ENCODE measurements at places on chromosomes 13 and 19.

GRCh38 chr13:42125046-42125445 lies 76.6 kb downstream of the DGKH start:
- no peak for DNase-seq

DNA sequence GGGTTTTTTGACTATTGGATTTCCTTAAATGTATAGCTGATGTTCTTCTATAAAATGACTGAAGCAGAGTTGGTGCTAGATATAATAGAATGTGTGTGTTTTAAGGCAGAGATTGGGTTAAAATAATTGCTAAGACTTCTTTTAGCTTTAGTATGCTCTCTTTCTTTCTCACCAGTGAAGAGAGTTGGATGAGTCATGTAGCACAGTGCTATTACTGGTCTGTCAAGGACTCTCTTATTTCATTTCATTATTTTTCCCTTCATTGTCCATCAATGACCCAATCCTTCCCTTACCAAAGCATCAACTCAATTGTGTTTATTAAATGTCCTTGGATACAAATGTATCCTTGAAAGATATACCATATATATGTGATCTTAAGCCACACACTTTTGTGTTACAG lies 268.9 kb downstream of the IRS2 start:
- no peak for DNase-seq

DNA sequence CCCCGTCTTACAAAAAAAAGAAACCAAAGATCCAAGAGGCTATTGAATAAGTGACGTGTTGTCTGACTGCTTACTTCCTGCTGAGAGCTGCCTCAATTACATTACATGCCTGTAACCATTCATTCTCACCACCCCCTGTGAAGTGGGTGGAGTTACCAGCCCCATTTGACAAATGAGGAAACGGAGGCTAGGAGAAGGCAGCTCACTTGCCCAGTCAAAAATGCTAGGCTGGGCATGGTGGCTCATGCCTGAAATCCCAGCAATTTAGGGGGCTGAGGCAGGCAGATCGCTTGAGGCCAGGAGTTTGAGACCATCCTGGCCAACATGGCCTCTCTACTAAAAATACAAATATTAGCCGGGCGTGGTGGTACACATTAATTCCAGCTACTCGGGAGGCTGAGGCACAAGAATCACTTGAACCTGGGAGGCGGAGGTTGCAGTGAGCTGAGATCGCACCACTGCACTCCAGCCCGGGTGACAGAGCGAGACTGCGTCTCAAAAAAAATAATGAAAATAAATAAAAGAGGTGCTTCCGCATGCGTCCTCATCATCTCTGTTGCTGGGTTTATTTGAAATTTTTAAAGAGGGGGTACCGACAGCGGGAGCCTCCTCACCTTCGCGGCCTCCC lies 499 bp downstream of the LSM7 start:
- DNase-seq: peak; percentile 64

DNA sequence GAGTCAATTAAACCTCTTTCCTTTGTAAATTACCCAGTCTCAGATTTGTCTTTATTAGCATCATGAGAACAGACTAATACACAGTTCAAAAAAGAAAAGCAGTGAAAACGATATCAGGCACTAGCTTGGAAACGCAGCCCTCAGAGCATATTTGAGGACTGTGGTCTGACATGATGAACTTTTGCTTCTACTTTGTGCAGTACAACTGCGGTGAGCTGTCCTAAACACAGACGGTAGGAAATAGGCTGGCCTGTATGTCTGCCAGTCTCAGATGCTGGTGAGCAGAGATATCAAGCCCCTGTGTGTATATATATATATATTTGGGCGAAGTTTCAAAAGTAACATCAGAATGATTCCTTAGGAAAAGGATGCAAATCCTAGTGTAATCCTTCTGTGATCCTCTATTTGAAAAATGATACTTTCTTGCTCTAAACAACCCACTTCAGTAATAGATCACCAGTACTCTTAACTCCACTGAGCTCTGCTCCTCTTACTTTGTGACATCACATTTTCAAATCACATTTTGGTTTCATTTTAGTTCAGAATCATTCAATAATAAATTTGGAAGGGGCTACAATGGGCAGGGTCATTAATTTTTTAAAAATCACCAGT lies 74.4 kb downstream of the TNFRSF19 start:
- no peak for DNase-seq

DNA sequence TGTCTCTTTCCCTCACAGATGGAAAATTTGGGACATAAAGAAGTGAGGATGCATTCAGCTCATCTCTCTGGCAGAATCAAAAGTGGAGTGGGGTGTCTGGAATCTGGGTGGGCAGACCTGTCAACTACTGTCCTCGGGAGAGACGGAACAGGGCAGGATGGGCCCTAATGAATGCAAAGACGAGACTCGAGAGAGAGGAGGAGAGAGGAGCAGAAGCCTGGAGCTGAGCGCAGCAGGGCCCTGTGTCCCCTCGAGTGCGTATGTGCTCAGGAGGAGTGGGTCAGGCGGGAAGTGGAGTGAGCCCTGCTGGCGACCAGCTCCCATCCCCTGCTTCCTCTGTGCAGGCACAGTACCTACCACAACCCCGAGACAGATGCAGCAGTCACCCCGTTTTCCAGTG lies 78.9 kb downstream of the TEX29 start:
- no peak for DNase-seq

DNA sequence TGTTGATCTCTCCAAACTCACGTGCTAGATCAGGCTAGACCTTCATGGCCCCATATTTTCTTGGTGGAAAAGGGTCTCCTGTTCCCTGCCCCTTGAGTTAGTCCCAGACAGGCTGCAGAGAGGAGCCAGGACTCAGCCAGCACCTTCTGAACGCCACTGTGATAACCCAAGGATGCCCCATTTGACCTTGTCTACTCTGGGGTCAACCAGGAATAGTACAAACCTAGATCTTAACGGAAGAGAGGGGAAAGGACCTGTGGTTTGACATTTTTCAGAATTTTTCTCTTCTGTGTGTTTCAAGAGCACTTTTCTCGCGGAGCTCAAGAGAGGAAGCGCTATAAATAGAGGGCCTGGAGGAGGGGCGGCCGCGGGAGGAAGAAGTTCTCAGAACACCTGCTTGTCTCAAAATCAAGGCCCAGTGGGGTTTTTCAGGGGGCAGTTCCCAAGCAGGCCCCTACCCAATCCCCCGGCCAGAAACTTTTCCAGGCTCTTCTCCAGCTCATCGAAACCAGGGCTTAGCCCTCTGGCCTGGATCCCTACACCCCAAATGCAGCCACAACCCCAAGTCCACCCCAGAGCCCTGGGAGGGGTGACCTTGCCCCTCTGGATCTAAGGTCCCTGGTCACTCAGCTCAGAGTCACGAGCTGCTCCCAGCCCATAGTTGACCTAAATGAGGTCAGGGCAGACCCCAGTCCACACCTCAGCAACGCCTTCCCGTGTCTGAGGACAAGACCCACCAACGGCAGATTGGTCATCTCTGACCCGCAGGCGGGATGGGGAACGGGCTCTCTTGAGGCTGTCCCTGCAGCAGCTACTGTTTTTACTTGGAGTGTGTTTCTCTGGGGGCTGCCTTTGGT lies 75.6 kb upstream of the TM9SF2 start:
- no peak for DNase-seq

GRCh38 chr19:52527956-52528351 lies 486 bp downstream of the ZNF808 start:
- DNase-seq: no peak

- DNase-seq: peak; percentile 78
Observed at GRCh38 chr19:7507884-7508283, 8.0 kb upstream of the ZNF358 start.

DNA sequence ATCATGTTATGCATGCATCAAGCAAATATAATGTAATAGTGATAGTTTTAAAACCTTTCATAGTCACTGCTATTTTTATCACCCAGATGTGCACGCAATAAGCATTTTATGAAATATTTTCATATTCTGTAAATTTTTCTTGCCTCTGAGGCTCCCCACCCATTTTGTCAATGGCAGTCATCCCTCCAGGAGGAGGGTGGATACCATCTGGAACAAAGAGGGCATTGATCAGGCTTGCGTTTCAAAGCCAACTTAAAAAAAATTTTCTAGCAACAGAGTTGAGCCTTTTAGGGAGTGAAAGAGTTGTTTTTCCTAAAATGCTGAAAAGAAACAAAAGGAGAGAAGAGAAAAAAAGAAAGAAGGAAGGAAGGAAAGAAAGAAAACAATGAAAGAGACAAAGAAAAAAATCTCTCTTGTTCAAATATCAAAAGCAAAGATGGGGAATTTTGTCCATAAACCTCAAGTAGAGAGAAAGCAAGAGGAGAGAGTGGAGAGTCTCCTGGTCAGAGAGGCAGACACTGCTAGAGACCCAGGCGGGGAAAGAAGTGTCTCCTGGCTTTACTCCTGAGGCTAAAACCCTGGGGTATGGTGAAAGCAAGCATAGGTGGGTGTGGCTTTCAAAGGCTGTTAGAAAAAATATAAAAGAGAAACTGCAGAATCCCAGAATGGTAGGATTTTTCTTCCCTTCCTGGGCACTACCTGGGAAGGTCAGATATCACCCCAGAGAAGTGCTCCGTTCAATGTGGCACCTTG lies 63.6 kb upstream of the KLF12 start:
- no peak for DNase-seq

- DNase-seq: no peak
Observed at GRCh38 chr13:45040622-45041021, 51.3 kb downstream of the GPALPP1 start.

DNA sequence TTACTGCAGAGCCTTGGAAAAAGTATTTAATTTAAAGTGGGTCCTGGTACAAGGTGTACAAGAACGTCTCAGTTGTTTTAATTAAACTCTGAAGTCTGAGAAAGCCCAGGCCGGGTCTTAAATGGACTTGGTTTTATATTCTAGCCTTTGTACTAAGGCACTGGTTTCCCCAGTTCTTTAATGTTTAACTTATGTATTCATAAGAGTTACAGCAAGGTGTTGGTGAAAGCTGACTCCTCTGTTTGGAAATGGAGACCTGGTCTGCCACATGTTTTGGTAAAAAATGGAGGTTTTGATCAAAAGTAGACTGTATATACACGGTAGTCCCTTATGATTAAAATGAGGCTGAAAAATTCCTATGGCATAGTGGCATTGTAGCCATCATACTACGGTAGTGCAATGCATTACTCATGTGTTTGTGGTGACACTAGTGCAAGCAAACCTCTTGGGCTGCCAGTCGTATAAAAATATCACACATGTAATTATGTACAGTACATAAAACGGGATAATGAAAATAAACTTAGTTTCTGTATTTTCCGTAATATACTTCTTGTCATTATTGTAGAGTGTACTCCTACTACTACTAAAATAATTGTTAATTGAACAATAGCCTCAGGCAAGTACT lies 883.4 kb upstream of the SPRY2 start:
- DNase-seq: no peak

- DNase-seq: no peak
Observed at GRCh38 chr19:35216833-35217648, 11.5 kb downstream of the FAM187B start.

DNA sequence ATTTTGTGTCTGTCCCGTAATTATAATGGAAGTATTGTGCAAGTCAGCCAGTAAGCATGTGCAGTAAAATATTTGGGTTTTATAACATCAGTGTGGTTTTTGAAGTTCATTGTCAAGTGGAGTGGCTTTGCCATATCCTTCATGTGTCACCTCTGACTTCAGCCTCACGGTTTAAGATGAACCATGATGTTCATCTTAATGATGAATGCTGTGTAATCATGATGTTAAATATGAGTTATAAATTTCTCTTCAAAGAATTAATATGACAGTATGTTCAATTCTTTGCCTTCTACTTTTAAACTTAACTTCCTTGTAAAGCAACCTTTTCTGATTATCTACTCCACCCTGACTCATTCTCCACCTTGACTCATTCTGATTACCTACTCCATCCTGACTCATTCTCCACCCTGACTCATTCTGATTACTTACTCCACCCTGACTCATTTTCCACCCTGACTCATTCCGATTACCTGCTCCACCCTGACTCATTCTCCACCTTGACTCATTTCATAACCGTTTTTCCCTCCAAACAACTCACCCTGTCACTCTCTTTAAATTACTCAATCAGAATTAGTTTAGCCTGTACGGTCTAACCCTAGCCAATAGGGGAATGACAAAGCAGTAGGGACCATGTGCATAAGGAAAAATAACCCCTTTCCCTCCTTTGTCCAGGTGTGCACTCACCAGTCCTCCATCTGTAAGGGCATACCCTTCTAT lies 50.3 kb upstream of the ANKRD10 start:
- DNase-seq: no peak

DNA sequence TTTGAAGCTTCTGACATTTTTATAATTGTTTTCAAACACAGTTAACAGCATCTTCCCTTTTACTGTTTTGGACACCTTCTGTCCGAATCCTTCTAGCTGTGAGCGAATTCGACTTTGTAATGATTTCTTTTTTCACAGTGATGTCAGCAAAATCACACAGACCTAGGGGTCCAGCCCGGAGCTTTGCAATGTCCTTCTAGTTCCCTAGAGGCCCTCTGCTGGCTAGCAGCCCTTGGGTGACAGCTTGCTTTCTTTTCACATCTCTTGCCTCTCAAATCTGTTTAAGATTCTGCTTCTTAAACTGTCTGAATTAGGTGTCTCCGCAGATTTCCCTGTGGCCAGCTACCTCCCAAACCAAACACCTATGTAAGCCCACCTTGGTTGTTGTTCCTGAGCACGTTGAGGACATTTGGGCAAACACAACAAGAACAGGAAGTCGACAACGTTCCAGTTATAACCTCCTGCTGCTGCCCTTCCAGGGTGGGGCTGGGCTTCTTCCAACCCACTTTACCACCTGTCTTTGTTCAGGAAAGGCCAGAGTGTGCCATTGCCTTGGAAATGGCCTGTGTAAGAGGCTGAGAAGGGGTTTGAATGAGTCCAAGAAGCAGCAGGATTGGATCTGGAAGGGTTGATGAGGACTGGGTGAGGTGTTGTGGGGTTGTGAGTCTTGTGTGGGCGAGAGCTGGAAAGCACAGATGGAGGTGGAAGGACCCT lies 123.1 kb downstream of the ATP8A2 start:
- DNase-seq: peak; percentile 24

- DNase-seq: no peak
Observed at GRCh38 chr13:31043957-31044356, 111.5 kb downstream of the TEX26 start.

GRCh38 chr13:107941345-107942029 lies 273.8 kb downstream of the LIG4 start:
- DNase-seq: no peak

- no peak for DNase-seq
Observed at GRCh38 chr13:108176685-108177274, 38.6 kb downstream of the LIG4 start.

- DNase-seq: no peak
Observed at GRCh38 chr13:104163866-104164630, 1097.8 kb upstream of the SLC10A2 start.

DNA sequence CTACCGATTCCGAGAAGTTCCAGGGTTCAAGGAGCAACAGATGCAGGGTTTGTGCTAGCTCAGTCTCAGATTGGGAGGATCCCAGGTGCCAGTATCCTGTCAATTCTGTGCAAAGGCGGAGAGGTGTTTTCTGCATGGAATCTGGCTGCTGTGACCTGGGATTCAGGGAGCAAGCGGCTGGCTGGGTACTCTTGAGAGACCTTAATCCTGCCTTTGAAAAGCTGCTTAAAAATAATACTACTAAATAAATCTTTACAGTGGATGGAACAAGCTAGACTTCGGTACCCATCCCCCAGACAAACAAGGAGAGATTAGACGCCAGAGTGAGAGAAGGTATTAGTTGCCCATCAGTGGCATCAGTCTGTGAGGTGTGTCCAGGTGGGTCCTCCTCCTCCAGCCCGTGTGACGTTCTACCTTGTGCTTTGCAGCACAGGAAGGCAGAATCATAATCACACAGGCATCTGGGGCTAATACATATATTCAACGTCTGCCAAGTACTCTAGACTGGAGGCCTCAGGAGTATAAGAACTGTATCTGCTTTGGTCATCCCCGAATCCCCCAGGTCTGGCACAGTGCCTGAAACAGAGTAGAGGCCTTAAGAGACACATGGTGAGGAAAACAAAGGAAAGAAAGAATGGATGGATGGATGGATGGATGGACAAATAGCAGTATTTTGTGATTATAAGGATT lies 230.6 kb downstream of the ZNF536 start:
- no peak for DNase-seq
